Uterus (tissue), 4 donors: ENCODE measurements at places on chromosomes 2 and 18. TPM values are rescaled to one million over a fixed set of nuclear protein-coding genes. Genes with fewer than 3 reads are reported as not detected.

DNA sequence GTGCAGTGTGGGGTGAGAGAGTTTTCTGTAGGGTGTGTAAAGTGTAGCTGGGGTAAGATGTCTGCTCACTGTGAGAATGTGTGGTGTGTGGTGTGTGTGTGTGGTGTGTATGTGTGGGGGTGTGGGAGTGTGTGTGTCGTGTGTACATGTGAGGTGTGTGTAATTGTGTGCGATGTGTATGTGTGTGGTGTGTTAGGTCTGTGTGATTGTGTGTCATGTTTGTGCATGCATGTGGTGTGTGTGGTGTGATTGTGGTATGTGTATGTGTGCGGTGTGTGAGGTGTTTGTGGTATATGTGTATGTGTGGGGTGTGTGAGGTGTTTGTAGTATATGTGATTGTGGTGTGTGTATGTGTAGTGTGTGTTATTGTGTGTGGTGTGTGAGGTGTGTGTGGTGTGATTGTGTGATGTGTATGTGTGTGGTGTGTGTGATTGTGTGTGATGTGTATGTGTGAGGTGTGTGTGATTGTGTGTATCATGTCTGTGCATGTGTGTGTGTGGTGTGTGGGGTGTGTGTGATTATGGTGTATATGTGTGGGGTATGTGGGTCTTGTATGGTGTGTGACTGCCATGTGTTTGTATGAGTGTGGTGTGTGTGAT lies 241.7 kb upstream of the HDAC4 start:
- H3K36me3 ChIP-seq, result no peaks in the 10 kb centered on the region
- H3K27ac ChIP-seq, result no peak overlapping the region
- no peak for DNase-seq

GRCh38 chr2:177235855-177236437 lies 23.4 kb downstream of the HNRNPA3 start:
- no peak overlapping the region for H3K4me3 ChIP-seq
- no peak for DNase-seq
- H3K36me3 ChIP-seq, result no peaks in the 10 kb centered on the region
- no peaks in the 10 kb centered on the region for H3K27me3 ChIP-seq
- no peak overlapping the region for H3K27ac ChIP-seq

DNA sequence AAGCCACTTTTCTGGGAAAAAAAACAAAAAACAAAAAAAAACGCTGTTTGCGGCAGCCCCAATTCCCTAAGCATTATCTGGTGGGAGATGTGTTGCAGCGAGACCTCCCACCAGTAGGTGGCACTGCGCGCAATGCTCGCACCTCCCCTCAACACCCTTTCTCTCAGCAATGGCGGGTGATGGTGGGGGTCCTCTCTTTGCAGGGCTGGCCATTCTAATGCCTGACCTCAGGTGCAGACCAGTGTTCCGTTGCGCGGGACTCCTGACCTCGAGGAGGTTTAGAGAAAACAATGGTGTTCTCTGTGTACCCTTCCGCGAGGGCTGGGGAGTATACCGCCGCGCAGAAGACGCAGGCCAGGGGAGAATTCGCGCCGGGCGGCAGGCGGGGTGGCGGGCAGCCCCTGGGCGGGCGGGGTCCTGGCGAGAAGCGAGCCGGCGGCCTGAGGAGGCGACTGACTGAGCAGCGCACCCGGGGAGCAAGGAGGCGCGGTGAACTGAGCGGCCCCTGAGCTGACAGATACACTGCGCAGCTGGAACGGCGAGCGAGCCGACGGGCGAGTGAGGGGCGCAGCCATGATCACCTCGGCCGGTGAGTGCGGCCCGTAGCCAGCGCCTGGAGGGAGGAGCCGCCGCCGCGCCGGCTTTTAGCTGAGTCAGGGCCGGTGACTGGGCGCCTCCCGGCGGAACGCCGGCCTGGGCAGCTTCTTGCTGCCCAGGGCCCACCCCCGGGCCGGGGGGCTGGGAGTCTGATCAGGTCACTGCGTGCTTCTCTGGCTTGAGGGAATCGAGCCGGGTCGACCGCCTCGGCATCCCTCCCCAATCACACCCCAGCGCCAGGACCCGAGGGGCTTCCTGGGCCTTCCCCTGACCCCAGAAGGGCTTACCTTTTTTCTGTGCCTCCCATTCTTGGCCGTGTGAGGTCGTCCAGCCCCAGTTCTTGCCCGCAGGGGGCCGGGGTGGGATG lies at the start of gene PSMD1:
PSMD1 (plus strand) TSS at position 415 of the 964 bp plus-strand sequence; CDS start at position 574, 159 bp downstream.
- H3K27me3 ChIP-seq, result no peaks in the 10 kb centered on the region
- peak within 1 kb of the TSS; percentile 99 for H3K4me3 ChIP-seq
- H3K36me3 ChIP-seq, result no peaks in the 10 kb centered on the region
- peaks cover 5% of the 10 kb centered on the region for H3K4me1 ChIP-seq
- peak within 1 kb of the TSS; percentile 92 for H3K27ac ChIP-seq
- peak; percentile 93 for DNase-seq

DNA sequence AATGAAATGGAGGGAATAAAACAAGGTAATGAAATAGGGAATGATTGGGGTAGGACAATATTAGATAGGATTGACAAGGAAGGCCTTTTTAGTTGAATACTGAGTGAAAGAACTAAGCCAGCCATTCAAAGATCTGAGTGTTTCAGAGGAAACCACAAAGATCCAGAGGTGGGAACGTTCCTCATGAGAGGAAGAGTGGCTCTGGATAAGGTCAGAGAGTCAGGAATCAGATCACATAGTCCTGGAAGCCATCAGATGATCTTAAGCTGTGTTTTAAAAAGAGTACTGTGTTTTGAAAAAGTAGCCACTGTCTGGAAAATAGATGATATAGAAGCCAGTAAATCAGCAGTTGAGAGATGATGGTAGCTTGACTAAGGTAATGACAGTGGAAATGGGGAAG lies 11.8 kb downstream of the TTLL4 start:
- H3K4me1 ChIP-seq, result no peaks in the 10 kb centered on the region
- no peaks in the 10 kb centered on the region for H3K36me3 ChIP-seq
- no peak overlapping the region for H3K4me3 ChIP-seq
- H3K27me3 ChIP-seq, result no peaks in the 10 kb centered on the region
- no peak for DNase-seq

DNA sequence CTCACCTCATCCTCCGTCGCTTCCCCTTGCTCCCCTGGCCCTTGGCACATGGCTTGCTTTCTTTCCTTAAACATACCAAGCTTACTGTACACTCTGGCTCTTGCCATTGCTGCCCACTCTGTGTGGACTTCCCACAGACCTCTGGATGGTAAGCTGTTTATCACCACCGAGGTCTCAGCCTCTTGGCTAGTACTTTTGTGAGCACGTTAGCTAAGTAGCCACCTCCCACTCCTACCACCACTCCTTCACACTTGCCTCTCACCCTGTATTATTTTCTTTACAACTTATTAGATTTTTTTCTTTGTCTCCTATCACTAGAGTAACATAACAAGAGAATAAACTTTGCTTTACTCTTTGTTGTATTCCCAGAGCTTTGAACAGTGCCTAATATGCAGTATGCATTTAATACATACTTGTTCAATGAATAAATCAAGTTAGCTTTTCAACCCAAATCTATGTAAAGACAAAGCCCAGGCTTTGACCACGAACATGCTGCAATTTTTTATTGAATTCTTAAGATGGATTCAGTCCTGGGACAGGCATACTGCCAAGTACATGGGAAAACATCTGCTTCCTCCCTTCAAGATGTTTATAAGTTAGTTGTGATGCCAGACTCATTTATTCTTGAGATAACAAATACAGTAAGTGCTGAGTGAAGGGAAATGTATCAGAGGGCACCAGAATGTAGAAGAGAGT lies 25.0 kb upstream of the MSGN1 start:
- DNase-seq, result no peak
- H3K36me3 ChIP-seq, result no peaks in the 10 kb centered on the region
- H3K4me1 ChIP-seq, result no peaks in the 10 kb centered on the region
- no peak overlapping the region for H3K4me3 ChIP-seq

DNA sequence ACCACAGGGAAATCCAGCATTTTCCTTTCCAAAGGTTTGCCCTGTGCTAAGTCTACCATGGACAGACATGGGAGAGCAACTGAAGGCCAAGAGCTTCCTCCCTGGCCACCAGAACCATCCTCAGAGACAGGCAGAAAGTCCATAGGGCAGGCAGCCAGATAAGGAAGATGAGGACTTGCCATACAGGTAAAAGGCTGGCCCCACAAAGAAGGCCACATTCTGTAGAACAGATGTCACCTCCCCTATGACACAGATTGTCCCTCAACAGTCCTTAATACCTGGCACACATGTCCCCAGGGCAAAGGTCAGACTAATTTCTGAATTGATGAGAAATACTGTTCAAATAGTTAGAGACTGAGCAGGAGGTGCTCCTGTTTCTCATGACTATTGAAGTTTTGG lies 52.0 kb downstream of the FECH start:
- no peaks in the 10 kb centered on the region for H3K4me1 ChIP-seq
- no peak for DNase-seq
- no peaks in the 10 kb centered on the region for H3K27me3 ChIP-seq
- H3K27ac ChIP-seq, result no peak overlapping the region
- no peak overlapping the region for H3K4me3 ChIP-seq
- H3K36me3 ChIP-seq, result no peaks in the 10 kb centered on the region

DNA sequence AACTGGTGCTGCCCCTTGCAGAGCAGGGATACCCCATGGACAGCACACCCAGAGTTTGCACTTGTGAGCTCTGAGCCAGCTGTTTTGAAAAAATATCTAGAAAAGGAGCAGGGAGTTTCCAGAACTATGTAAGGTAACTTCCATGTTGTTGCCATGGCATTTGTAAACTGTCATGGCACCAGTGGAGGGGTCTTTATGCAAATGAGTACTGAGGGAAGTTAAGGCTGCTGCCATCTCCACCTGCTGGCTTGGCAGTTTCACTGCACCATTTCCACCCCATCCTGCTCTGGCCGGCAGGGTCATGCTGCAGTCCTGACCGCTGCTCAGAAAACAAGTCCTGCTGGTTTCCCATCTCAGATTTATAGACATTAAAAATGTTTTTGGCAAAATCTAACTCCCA lies 52.3 kb upstream of the SNTG2 start:
- H3K27ac ChIP-seq, result no peak overlapping the region
- H3K4me3 ChIP-seq, result no peak overlapping the region
- H3K4me1 ChIP-seq, result no peaks in the 10 kb centered on the region
- no peaks in the 10 kb centered on the region for H3K36me3 ChIP-seq
- DNase-seq, result no peak

GRCh38 chr2:98936353-98937351 lies 627 bp upstream of the CRACDL start:
- no peaks in the 10 kb centered on the region for H3K27me3 ChIP-seq
- H3K27ac ChIP-seq, result no peak overlapping the region
- no peaks in the 10 kb centered on the region for H3K36me3 ChIP-seq
- H3K4me1 ChIP-seq, result no peaks in the 10 kb centered on the region

DNA sequence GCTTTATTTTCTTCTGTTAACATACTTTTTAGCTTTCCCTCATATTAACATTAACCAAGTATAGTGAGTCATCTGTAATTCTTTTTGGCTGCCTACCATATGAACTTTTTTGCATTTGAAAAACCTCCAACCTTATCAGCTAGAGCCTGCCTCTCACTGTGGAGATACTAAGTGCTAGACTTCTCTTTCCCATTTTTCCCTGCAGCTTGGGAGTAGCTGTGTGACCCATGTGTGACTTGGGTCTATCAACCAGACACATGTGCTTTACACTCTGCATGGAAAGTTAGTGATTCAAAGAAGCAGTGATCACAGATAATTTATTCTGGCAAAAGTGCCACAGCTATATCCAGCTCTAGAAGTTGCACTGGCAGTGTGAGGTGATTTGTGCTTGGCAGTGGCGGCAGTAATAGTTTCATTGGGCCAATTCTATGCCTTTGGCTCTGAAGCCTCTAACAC lies 36.3 kb downstream of the PREPL start:
- H3K36me3 ChIP-seq, result no peaks in the 10 kb centered on the region
- no peaks in the 10 kb centered on the region for H3K27me3 ChIP-seq
- H3K4me1 ChIP-seq, result no peaks in the 10 kb centered on the region
- no peak overlapping the region for H3K4me3 ChIP-seq
- DNase-seq, result no peak

CABLES1 gene
- total RNA-seq, result 12.6 TPM

POMC gene
- 26.9 TPM for total RNA-seq

SCN9A gene
- 14.2 TPM for total RNA-seq
